ENCODE measurements at places on chromosomes 5 and 9.

GRCh38 chr5:136819526-136820302 lies 454.4 kb upstream of the TRPC7 start:
- no peak for DNase-seq

GRCh38 chr9:26723486-26723885 lies 169.1 kb downstream of the CAAP1 start:
- DNase-seq = no peak

GRCh38 chr9:78668148-78668832 lies 371.4 kb downstream of the PSAT1 start:
- no peak for DNase-seq

DNA sequence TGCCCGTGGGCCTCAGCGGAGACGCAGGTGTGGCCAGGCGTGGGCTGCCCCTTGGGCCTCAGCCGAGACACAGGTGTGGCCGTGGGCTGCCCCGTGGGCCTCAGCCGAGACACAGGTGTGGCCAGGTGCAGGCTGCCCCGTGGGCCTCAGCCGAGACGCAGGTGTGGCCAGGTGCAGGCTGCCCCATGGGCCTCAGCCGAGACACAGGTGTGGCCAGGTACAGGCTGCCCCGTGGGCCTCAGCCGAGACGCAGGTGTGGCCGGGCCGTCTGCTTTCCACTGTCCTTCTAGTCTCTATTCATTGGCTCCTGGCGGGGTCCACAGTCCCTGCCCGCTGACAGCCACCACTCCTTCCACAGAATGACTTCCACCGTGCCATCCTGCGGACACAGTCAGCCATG lies 56.1 kb downstream of the KCNT1 start:
- no peak for DNase-seq

GRCh38 chr5:135920199-135920598 lies 24.6 kb upstream of the IL9 start:
- DNase-seq = no peak

DNA sequence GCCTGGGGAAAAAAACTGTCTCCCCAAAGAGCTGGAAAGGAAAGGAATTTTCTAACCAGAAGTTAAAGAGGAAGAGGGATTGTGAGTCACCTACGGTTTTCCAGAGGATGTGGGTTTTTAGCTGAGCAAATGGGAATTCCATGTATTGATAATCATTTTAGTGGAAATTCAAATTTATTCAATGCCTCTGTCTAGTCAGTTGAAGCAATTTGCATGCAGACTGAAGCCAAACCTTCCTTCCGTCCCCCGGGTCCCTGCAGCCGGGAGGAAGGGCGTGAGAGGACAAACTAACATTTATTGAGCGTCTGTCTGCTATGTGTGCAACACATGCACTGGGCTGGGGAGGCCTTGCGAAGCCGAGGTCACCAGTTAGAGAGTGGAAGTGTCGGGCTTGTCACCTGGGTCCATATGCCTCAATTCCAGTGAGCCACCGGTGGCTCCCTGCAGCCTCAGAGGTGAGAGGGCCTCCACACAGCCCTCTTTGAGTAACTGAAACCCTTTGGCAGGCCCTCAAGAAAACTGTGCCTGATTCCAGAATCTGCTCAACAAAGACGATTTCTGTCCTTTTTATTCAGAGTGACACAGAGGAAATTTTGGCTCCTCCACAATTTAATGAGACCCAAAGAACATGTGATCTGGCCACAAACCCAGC lies 70.3 kb downstream of the COL27A1 start:
- no peak for DNase-seq

- DNase-seq = no peak
Observed at GRCh38 chr5:147436596-147436995, 73.3 kb downstream of the DPYSL3 start.

GRCh38 chr5:171251519-171251918 lies 57.5 kb upstream of the TLX3 start:
- no peak for DNase-seq

DNA sequence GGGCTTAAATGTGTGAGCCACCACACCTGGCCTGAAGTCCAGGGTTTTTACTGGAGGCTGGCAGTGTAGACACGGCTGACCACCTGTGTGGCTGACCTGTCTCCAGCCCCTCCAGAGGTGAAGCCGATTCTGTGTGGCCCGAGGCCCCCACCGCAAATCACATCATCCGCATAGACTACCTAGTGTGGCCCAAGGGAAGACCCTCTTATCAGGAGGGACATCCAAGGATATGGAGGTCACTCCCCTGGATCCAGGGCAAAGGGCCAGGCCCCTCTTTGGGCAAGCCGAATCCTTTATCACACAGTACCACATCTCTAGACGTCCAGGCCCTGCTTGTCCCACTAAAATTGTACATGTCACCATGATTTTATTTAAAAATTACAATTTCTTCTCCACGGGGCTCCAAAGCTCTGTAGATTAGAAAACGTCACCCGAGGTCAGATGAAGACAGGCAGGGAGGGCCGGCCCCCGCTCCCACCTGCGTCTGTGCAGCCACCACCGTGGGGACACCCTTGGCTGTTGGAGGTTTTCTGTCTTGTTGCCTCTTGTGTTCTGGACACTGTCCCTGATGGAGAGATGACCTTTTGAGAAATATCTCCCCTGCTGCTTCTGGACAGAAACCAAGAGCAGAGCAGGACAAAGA lies 20.1 kb downstream of the LAMC3 start:
- no peak for DNase-seq

- no peak for DNase-seq
Observed at GRCh38 chr9:136258299-136258625, 12.7 kb upstream of the QSOX2 start.

All from T-helper 9 cell (primary cell).